Stimulated activated CD4-positive, alpha-beta T cell treated with anti-CD3 and anti-CD28 coated beads, Interleukin-4, amount 100 ng/mL, for 1 hour (primary cell): ENCODE measurements at places on chromosomes 12 and 14.

GRCh38 chr12:70831543-70831942, 89.0 kb downstream of the PTPRR start:
- no peak for DNase-seq

GRCh38 chr12:120079411-120080400, 36.8 kb downstream of the RAB35 start:
- no peak for DNase-seq

- no peak for DNase-seq
Observed at GRCh38 chr12:65596514-65597091, 227.7 kb upstream of the HMGA2 start.

- peak; percentile 1 for DNase-seq
Observed at GRCh38 chr14:105147671-105148603, 20.6 kb downstream of the JAG2 start.

GRCh38 chr12:75636607-75637006, 125.2 kb upstream of the KRR1 start:
- DNase-seq: no peak

- DNase-seq: no peak
Observed at GRCh38 chr14:78259831-78260230, 89.7 kb downstream of the NRXN3 start.

DNA sequence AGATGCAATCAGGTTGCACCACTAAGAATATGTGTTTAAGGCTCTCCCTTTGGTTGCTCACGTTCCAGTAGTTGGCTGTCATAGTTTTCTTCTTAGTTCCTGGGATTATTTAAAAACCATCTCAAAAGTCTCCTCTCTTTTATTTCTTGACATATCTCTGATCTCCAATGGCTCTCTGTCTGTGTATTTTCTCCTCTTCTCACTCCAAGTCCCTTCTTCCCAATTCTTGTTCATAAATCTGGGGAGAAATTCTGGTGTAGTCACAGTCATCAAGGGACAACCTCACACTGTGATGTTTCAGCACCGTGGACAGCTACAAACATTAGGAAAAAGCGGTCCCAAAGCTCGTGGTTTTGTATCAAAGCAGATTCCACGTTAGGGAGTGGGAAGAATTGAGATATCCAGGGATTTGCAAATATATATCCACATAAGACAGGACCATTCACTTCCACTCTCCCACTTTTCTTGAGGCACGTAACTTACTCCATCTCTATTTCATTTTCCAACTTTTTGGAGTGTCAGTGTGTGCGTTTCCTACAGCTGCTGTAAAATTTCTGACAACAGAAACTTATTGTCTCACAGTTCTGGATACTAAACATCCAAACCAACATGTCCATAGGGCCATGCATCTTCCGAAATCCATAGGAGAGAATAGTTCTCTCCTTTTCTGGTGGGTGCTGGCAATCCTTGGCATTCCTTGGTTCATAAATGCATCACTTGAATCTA, 80.6 kb upstream of the TMEM233 start:
- DNase-seq: no peak

GRCh38 chr12:108305520-108305919, 33.6 kb downstream of the CMKLR1 start:
- DNase-seq: no peak

- DNase-seq: no peak
Observed at GRCh38 chr14:35353409-35354172, 51.0 kb downstream of the NFKBIA start.

DNA sequence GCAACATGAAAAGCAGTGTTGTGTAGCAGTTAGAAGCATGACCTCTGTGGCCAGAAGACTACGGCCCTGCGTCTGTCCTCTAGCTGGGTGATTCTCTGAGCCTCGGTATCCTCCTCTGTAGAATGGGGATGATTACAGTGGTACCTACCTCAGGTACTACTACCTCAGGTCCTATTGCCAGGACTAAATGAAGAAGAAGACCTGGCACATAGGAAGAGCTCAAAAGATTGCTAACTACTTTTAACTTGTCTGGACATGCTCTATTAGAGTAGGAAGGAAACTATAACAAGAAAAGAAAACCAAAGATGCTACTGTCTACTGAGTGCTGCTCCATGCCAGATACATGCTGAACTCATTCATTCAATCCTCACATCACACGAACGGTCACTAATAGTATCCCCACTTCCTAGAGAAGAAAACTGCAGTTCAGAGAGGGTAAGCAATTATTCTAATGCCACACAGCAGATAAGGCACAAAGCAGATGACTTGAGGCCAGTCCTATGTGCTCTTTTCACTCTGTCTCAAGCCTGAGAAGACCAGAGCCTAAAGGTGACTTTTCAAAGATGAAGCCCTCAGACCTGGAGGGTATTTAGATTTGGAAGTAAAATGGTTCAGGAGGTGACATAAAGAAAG, 108.1 kb upstream of the HIF1A start:
- no peak for DNase-seq

DNA sequence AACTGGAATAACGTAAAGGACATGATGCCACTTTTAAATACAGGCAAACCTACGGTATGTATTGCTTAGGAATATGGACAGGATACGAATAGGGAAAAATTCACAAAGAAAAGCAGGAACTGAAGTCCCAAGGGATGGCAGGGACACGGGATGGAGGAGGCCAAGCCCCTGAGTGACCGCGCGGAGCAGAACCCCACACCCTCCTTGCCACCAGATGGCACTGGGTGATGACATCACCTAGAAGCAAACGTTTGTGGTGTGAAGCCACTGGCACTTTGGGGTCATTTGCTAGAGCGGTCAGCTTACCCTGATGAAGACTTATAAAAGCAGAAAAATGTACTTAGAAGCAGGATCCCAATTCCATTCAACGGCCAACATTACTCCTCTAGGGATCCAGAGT, 9.4 kb downstream of the DHX37 start:
- no peak for DNase-seq

- no peak for DNase-seq
Observed at GRCh38 chr12:20097626-20098025, 270.7 kb upstream of the PDE3A start.

- DNase-seq: no peak
Observed at GRCh38 chr14:90940318-90940962, 120.0 kb downstream of the RPS6KA5 start.

DNA sequence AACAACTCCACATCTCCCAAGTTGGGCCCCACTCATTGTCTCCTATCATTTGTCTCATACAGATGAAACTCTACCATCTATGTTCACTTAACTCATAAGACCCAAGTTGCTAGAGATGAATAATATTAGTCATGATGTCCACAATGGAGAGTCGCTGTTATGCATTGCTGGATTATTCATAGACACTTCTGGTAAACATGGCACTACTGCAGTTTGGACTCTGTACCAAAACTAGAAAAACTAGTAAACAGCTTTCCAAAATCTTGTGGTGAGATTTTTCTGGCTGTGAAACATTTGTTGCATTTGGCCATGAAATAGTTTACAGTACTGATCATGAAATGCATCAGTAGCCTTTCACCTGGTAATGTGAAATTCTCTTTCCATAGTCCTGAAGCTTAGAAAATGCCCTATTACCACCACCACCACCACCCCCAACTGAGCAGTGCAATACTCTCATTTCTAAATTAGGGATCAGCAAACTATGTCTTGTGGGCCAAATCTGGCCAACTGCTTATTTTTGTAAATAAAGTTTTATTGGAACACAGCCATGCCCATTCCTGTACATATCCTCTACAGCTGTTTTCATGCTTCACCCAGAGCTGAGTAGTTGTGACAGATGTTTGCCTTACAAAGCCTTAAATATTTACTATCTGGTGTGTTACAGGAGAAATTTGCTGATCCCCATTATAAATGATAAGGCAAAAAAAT, 236.5 kb downstream of the DPF3 start:
- no peak for DNase-seq

DNA sequence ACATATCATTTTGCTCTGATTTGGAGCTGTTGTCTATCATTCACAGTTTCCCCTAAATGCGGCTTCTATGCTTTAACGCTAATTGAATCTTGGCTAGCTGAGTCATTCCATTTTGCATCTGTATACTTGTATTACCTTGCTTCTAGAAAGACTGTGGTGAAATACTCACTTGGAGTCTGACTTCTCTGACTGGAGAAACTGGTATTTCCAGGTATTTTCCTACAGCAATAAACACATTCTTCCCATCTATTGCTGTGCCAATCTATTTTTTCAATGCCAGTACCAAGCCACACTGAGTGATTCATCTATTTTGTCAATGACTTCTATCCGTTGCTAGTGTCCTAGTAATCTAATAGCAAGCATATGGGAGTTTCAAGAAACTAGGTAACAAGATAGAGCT, 76.0 kb upstream of the ST8SIA1 start:
- DNase-seq: no peak

GRCh38 chr14:49294621-49295148, 291.5 kb downstream of the RPS29 start:
- DNase-seq: no peak
